ENCODE measurements at places on chromosomes 6 and 20.

GRCh38 chr6:52551483-52552277 is 25.2 kb downstream of the TRAM2 start:
- DNase-seq = peak; percentile 80

GRCh38 chr6:132140189-132140588 is 189.0 kb upstream of the CCN2 start:
- DNase-seq = no peak

- DNase-seq = no peak
Observed at GRCh38 chr6:22612236-22612635, 42.9 kb downstream of the HDGFL1 start.

GRCh38 chr20:45114465-45115385 is at the start of gene WFDC5:
Gene WFDC5, minus strand, starts transcription at chr20:45115174. Its CDS starts 91 bp downstream, at chr20:45115083.
- no peak for DNase-seq

DNA sequence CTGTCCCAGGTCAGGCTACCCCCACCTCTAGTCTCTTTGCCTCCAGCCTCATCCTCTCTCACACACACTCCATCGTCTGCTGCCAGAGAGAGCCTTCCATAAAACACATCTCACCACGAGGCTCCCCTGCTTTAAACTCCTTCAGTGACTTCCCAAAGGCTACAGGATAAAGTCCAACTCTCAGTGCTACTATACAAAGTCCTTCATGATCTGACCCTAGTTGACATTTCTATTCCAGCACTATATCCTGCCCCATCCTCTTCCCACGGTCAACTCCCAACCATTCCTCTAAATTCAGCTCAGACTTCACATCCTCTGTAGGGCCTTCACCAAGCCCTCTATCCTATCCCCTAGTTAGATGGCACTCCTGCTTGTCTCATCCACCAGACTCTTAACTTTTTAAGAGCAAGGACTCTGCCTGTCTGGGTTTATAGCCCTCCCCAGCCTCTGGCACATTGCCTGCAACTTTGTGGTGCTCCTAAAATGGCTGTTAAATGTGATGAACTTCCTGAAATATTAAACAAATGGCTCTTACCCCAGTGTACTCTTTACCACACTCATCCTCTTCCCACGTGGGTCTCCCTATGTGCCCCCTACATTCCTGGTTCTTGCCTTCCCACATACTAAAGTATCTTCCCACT is 36.1 kb downstream of the KIF16B start:
- no peak for DNase-seq

- DNase-seq = no peak
Observed at GRCh38 chr20:43789593-43789992, 62.8 kb upstream of the GTSF1L start.

DNA sequence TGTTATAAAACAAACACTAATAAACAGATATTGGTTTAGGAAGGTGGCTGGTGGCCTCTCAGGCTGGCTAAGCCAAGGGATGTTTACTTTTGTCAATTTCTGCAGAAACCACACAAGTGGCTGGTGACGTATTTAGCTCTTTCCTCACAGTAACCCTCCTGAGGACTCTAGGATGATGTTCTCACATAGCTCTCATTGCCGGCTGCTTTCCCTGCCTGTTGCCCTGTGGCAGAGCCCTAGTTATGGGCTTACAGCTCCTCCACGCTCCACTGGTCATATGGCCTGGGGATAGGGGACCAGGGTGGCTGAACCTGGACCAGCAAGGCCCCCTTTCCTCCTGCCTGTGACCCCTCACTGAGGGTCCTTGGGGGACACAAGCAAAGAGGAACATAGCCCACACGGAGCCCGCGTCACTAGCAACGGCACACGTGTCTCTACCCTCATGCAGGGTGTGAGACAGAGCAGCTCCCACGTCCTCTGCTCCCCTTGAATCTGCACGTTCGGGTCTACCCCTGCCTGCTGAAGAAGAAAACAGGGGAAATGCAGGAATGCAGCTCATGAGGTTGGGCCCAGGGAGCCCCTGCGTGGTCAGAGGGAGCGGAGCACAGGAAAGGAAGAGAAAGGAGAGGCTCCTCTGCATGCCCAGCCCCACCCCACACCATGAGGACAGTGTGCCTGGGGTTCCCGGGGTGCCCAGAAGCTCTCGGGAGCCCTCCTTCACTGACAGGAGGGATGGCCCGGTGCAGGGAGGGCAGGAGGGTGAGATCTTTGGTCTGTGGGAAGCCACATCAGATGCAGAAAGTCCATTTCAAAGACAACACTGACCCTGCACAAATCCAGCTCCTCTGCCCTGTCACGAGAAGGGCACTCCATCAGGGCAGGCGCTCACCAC is 13.9 kb downstream of the RAMACL start:
- no peak for DNase-seq

DNA sequence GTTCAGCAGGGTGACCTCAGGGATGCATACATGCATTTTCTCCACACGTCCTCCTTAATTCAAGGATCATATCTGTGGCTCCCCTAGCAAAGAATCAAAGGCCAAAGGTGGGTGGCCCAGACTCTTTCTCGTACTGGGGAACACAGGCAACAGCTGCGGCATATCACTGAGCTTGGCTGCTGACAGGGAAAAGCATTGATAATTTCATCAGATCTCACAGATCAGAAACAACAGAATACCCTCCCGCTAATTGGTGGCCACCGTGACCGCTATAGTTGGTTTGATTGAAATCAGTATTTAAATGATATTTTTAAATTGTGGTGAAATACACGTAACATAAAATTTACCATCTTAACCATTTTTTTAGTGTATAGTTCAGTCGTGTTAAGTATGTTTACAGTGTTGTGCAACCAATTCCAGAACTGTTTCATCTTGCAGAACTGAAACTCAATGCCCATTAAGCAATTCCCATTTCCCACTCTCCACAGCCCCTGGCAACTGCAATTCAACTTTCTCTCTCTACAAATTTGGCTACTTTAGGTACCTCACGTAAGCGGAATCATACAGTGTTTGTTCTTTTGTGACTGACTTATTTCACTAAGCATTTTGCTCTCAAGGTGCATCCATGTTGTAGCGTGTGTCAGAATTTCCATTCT is 74.7 kb upstream of the TMEM170B start:
- DNase-seq = no peak

DNA sequence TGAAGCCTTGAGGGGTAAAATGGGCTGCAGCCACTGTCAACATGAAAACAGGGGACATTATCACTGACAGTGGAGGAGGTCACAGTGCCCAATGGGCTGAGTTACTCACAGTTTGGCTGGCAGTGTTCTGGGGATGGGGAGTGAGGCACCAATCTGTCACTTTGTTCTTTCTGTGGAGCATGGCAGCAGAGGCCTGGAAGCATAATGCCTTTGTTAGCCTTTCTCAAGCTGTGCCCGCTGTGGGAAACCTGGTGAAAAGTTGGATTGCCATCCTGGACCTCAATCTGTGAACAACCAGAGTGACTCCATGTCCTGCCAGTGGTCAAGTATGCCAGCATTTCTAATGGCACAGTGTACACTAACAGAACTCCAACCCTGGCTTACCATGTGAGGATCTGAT is 143.6 kb downstream of the OR2B2 start:
- DNase-seq = no peak

DNA sequence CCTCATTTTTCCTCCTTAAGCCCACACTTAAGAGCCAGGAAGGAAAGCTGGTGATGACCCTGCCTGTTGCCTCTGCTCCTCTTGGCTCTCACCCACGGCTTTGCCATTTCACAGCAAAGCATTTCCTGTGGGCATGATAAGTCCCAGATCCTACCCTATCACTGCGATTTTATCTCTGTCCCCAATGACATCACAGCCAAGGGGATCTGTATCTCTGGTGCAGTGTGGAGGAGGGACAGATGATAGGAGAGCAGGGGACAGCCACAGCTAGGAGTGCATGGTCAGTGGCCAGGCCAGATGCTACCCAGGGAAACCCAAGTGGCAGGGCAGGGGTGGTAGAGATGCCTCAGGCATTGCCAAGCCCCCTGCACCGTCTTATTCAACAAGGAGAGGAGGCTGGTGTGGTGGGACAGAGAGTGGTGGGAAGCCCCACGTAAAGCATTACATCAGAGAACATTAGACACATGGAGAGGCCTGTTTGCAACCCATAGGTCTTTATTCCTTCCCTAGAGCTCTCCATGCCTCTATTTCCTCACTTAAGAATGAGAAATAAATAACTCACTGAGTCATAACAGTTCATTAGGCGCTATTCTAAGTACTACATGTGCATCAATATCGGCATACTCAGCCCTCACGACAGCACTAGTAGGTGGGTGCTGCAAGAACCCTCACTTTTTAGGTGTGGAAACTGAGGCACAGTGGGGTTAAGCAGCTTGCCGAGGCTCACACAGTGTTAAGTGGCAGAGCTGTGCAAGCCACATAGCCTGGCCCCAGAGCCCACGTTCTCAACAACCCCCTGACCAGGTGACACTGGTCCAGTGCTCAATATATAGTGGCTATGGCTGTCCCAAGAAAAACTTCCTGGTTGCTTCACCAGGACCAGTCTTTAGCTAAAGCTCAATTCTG is 4.6 kb downstream of the TFEB start:
- DNase-seq = no peak

DNA sequence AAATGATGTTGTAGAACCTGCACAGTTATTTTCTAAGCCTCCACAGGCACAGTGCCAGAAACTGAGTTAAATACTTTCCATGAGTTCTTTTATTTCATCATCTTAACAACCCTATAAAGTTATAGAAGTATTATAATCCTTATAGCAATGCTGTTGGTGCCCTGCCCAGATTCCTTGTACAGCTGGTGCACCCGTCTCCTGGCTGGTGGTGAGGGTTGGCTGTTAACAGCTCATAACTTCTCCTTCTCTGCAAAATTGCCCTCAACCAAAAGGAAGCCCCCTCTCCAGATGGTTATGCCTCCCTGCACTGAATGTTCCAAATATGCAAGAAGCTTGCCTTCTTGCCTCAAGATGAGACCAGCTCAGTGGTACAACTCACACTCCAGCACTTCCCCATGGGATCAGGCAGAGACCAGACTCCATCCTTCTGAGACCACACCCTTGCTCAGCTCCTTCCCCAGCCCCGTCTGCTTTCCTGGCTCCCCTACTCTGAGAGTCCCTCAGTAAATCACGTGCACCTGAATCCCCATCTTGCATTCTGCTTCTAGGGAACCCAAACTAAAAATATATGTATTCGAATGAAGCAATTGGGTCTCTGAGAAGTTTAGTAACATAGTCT is 304.4 kb upstream of the PLCB4 start:
- DNase-seq = peak; percentile 89

- DNase-seq = peak; percentile 31
Observed at GRCh38 chr6:593139-593906, 63.6 kb downstream of the HUS1B start.

GRCh38 chr6:156870924-156871539 is 93.9 kb downstream of the ARID1B start:
- DNase-seq = no peak

DNA sequence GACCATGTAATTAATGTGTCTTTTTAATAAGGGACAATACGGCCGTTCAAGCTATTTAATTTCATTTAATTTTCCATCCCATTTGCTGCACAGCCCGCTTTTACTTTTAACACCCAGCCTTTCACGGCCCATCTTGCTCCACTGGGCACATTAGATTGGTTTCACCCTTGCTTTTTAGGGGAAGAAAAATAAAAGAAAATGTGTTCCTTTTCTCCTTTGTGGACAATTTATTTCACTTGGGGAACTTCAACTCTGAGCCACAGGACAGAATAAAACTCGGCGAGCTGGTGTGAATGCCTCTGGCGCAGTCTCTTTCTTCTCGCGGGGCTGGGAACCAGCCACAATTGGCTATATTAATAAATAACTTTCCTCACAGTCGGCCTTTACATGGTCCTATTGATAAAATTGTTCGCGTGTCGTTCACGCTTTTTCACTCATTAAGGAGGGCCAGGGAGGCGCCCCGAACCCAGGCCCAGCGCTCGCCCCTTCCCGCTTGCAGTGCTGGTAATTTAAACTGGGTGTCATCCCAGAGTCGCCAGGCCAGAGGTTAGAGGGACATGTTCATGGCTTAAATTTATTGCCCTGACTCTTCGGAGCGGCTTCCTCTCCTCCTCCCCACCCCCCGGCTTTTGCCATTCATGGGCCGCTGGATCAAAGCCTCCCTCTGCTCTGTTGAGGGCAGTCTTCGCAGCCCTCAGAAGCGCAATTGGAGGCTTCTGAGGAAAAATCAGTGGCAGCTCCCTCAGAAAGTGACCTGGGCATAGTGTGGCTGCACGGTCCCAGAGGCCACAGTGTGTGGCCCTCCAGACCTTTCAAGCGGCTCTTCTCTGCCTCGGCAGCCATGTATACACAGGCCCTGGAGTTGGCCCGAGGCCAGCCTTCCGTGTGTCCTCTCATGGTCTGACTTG is 2.2 kb upstream of the PRDM13 start:
- no peak for DNase-seq

DNA sequence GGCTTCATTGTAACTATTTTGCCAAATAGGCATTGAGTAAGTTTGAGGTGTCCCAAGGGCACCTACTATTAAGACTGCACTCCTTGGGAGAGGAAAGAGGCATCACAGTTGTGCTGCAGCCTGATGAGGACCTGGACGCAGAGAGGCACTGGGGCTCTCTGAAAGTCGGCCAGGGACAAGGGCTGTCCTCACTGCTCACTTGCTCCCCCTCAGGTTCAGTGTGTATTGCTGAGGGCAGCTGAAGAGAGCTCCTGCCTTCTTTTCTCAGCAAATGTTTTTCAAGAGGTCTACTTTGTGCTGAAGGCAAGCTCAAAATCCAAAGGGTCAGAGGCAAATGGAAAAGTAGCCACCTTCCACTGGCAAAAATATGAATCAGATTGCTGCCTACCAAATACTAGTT is 331.8 kb downstream of the RIMS1 start:
- no peak for DNase-seq

GRCh38 chr6:168366473-168366872 is 46.9 kb upstream of the DACT2 start:
- no peak for DNase-seq

DNA sequence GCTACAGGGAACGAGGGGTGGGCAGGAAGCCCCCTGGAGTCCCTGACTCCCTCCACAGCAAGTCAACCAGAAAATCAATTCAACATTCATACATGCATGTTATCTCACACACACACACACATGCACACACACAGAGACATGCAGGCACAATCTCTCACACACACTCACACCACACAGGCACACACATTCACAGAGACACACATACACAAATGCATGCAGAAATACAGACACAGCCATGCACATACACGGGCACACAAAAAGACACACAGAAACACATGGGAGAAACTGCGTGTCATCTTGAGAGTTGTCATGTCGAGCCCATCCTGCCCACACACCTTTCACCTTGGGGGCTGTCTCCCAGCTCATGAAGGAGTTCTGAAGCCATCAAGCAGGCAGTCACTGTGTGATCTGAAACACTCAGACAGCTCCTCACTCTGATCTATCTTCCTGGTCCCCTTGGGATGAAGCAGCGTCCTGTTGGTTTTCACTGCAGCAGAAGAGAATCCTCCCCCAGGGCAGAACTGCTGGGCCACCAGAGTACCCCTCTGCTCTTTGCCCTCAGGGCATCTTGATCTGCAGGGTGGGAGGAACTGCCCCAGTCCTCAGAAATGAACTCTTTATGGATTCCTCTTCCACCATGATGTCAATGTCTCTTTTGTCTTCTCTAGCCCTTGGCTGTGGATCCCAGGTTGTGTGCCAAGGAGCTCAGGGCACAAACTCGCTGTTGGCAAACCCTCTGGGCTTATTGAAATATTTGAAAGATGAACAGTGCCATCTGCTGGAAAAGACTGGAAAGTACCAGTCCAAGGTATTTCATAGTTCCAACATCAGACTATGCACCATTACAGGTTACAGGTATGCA is 8.8 kb downstream of the RAET1L start:
- peak; percentile 72 for DNase-seq

- DNase-seq = no peak
Observed at GRCh38 chr6:139643986-139644385, 269.5 kb upstream of the CITED2 start.

GRCh38 chr6:44076356-44077213 is 50.7 kb downstream of the MRPL14 start:
- DNase-seq = no peak

- DNase-seq = no peak
Observed at GRCh38 chr6:105429676-105430075, 26.8 kb upstream of the PREP start.
